Lung (tissue), 17 donors: ENCODE measurements at places on chromosomes 6 and 20. TPM values are rescaled to one million over a fixed set of nuclear protein-coding genes. Genes with fewer than 3 reads are reported as not detected.

GRCh38 chr6:125356884-125357283 is 55.1 kb upstream of the HDDC2 start:
- H3K4me1 ChIP-seq: peaks cover 3% of the 10 kb centered on the region
- no peaks in the 10 kb centered on the region for H3K36me3 ChIP-seq
- no peak for DNase-seq
- no peak overlapping the region for H3K4me3 ChIP-seq
- H3K27me3 ChIP-seq: no peaks in the 10 kb centered on the region

- H3K4me1 ChIP-seq: no peaks in the 10 kb centered on the region
- H3K27me3 ChIP-seq: no peaks in the 10 kb centered on the region
- H3K4me3 ChIP-seq: no peak overlapping the region
- DNase-seq: no peak
- H3K27ac ChIP-seq: no peak overlapping the region
- H3K36me3 ChIP-seq: no peaks in the 10 kb centered on the region
Measured at GRCh38 chr20:10837901-10838300, 164.1 kb upstream of the JAG1 start.

The BCKDHB gene
- 23.3 TPM for total RNA-seq

The SSTR4 gene
- not detected for total RNA-seq
